ENCODE measurements at places on chromosomes 16 and 17.

DNA sequence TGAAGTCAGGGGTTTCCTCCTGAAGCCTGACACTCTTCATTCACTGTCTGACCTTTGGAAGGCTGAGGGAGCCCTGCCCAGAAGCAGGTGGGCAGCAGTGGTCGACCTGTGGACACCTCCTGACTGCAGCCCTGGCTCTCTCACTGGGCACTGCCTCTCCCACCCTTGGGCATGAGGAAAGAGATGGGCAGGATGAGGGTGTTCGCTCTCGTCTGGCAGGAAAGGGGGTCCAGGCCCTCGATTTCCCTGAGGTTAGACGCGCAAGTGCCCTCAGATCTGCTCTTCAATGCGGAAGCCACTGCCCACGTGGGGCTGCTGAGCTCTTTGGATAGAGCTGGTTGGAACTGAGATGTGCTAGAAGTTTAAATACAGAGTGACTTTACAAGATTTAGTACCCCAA lies 171.9 kb downstream of the AHSP start:
- no peak for DNase-seq

- DNase-seq: no peak
Measured at GRCh38 chr17:8681170-8681949, 50.8 kb upstream of the MYH10 start.

DNA sequence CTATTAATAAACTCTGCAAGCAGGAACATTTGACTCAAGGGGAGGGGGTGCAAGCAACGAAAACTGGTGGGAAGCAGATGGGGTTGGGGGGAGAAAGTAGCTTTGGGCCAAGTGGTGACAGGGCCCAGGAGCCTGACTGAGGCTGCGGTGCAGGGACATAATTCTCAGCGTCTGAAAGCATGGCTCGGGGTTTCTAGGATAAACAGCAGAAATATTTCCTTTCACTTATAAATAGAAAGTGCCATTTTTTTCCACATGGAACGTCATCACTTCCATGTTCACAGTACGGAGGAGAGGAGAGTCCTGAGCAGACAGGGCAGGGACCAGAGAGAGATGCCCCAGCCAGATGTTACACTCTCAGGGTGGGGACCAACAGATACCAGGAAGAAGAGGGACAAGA lies 197.1 kb downstream of the ZFHX3 start:
- no peak for DNase-seq

DNA sequence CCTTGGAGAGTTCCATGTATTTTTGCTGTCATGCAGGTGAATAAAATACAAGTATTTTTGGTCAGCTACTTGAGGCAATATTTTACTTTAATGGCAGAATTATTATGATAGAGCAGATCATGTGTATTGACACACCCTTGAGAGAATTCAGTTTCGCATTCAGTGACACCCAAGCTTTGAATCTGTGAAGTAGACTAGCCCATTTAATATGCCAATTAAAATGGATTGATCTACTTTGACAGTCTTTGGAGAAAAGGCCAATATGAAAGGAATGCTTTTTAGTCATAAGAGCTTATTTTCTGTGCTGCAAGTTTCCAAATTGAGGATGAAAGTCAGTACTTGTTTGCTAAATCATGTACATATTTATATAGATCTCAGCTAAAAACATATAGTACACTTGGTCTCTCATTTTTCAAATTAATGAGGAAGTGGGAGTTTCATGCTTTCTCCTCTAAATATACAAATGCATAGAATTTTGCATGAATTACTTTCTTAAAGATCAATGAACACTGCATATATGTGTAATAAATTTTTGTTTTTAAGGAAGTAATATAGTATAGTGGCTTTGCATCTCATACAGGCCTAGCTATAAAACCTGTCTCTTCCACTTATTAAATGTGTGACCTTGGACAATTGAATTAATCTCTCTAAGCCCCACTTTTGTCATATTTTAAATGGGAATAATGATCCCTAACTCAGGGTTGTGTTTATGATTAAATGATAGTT lies 161.5 kb downstream of the PHKB start:
- no peak for DNase-seq

DNA sequence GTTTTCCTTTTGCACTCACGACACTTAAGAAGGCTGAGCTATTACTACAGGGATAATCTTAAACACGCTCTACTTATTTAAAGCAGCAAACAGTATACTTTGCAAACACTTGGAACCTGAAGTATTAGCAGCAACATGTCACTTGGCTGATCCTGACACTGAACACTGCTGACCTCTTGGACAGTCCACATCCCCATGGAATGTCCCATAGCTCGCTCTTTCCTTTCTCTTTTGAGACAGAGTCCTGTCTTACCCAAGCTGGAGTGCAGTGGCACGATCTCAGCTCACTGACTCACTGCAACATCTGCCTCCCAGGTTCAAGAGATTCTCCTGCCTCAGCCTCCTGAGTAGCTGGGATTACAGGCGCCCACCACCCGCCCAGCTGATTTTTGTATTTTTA lies 26.4 kb downstream of the SMYD4 start:
- no peak for DNase-seq

DNA sequence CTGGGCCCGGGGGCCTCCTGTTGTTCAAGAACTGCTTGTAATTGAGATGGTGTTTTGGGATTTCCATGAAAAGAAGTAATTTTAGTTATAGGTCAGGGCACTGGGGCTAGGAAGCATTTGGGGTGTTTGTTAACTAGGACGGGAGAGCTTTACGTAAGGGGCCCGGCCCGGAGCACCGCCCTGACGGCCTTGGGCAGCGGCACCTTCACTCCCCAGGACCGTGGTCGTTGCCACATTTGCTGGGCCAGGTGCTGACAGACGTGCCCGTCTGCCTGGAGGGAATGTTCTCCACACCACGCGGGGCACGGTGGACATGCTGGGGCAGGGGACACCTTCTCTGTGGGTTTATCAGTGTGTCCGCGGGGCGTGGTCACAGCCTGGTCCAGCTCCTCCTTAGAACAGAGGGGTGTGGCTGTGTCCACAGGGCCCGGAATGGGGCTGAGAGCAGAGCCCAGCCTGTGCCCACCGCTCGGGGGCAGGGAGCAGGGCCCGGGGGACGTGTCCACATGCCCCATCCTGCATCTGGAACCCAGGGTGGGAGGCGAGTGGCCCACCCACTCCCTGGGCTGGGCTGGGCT lies 57.7 kb downstream of the BAIAP2 start:
- no peak for DNase-seq

DNA sequence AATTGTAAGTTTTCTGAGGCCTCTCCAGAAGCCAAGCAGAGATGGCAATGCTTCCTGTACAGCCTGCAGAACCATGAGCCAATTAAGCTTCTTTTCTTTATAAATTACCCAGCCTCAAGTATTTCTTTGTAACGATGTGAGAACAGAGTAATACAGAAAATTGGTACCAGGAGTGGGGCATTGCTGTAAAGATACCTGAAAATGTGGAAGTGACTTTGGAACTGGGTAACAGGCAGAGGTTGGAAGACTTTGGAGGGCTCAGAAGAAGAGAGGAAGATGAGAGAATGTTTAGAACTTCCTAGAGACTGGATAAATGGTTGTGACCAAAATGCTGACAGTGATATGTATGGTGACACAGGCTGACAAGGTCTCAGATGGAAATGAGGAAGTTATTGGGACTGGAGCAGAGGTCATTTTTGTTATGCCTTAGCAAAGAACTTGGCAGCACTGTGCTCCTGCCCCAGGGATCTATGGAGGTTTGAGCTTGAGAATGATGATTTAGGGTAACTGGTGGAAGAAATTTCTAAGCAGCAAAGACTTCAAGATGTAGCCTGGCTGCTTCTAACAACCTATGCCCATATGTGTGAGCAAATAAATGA lies 23.1 kb downstream of the PRDM7 start:
- no peak for DNase-seq

DNA sequence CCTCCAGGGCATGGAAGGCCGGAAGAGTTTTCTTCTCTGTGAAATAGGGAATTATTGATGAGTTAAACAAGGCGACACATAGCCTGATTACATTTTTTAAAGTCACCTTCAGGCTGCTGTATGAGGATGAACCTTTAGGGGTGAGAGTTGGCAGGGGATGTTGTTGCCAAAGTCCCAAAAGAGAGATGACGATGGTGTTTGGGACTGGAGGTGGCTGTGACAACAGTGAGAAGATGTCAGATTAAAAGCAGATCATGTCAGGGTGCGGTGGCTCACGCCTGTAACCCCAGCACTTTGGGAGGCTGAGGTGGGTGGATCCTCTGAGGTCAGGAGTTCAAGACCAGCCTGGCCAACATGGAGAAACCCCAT lies 16.8 kb upstream of the ASGR2 start:
- DNase-seq: no peak

GRCh38 chr17:27346228-27346899 lies 52.5 kb downstream of the WSB1 start:
- DNase-seq: no peak

- DNase-seq: no peak
Measured at GRCh38 chr16:88424587-88425235, 28.4 kb upstream of the ZFPM1 start.

DNA sequence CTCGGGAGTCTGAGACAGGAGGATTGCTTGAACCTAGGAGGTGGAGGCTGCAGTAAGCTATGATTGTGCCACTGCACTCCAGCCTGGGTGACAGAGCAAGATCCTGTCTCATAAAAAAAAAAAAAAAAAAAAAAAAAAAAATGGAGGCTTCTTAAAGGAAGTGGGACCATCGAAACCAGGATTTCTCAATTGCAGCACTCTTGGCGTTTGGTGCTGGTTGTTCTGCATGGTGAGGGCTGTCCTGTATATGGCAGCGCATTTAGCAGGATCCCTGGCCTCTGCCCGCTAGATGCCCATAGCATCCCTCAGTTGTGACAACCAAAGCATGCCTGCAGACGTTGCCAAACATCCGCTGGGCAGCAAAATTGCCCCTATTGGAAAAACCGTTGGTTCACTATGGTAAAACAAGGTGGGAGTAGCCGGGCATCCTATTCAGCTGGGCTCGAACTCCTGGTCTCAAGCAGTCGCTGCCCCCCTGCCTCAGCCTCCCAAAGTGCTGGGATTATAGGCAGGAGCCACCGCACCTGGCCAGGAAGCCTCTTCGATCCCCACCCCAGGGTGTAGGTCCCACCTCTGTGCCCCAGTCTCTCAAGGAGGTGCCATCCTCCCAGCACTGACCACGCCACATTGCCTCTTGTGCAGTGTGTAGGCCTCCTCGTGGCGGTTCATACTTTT lies 6.5 kb upstream of the NPIPB7 start:
- DNase-seq: no peak

- DNase-seq: no peak
Measured at GRCh38 chr17:65472666-65473309, 88.7 kb downstream of the AXIN2 start.

DNA sequence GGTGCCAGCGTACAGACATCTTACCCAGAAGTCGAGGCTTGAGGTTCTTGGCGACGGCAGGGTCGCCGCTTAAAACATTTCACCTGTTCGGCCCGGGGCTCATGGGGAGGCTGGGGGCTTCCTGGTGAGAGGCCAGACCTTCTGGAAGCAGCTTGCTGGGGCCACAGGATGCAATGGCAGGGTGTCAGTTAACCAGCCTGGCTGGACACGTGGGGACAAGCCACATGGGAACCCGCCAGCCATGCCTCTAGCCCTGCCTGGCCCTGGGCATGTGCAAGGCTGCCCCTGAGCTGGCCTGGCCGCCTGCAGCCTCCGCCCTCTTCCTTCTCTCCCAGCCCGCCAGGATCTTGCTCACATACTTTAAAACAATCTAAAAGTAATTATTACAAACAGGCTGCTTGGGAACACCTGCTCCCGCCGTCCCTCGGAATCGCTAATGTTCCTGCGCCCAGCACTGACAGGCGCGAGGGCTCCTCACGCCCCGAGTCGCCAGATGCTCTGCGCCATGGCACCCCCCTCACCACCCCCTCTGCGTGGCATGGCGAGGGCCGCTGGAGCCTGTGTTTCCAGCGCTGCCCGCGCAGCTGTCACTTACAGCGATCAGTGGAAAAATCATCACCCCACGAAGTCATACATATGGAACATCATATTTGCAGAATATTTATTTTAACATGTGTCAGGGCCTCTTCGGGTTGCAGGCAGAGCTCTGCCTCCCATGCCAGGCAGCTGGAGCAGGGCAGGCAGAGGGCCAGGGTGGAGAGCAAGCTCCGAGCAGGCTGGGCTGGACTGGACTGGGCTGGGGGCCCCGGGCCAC lies 188.7 kb upstream of the GSE1 start:
- DNase-seq: no peak

DNA sequence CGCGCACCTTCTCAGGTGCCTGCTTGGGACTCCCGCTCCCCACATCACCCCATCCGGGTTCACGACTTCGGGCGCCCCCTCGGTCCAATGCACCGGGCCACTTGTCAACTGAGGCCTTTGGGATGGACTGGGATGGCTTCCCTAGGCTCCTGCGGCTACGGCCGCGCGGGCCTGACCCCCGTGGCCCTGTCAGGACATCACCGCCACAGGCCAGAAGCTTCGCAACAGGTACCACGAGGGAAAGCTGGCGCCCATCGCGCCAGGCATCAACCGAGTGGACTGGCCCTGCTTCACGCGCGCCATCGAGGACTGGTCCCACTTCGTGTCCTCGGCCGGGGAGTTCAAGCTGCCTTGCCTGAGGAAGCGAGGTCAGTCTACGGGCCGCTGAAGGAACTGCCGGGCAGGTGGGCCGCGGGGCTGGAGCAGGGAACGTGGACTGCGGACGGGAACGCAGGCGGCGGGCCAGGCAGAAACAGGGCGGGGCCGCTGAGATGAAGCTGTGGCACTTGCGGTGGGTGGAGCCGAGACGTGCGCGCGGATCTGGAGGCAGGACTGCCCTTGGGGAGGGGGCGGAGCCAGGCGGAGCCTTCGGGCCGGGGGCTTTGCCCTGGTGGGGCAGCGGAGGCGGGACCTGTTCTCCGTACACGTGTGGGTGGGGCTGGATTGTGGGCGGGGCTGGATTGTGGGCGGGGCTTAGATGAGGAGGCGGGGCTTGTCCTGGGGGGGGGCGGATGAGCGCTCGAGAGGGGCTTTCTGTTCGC lies 13.7 kb upstream of the CNGB1 start:
- peak; percentile 24 for DNase-seq

GRCh38 chr17:9434642-9435057 lies 141.0 kb downstream of the STX8 start:
- DNase-seq: no peak

GRCh38 chr17:55694286-55694910 lies 28.3 kb downstream of the TMEM100 start:
- DNase-seq: no peak

GRCh38 chr17:64442541-64442971 lies 6.4 kb upstream of the MILR1 start:
- no peak for DNase-seq

DNA sequence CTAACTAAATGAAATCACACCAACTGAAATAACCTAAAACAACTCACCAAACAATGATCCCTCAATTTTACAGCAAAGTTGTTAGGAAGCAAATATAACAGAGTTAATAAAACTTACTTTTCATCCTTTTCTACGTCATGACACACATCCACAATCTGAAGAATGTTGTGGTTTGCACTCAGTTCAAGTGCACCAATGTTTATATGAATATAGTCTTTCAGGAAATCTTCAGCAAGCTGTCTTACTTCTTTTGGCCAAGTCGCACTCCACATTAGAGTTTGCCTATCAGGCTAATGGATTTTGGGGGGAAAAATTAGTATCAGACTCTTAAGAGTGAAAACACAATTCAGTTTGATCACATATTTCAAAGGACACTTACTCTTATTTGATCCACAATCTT lies 3.3 kb downstream of the DDX5 start:
- no peak for DNase-seq
